ENCODE measurements at places on chromosomes 6 and 20.

- DNase-seq = no peak
Measured at GRCh38 chr6:5438922-5439584, 177.7 kb downstream of the FARS2 start.

GRCh38 chr6:13695252-13695651, 16.4 kb downstream of the RANBP9 start:
- no peak for DNase-seq

DNA sequence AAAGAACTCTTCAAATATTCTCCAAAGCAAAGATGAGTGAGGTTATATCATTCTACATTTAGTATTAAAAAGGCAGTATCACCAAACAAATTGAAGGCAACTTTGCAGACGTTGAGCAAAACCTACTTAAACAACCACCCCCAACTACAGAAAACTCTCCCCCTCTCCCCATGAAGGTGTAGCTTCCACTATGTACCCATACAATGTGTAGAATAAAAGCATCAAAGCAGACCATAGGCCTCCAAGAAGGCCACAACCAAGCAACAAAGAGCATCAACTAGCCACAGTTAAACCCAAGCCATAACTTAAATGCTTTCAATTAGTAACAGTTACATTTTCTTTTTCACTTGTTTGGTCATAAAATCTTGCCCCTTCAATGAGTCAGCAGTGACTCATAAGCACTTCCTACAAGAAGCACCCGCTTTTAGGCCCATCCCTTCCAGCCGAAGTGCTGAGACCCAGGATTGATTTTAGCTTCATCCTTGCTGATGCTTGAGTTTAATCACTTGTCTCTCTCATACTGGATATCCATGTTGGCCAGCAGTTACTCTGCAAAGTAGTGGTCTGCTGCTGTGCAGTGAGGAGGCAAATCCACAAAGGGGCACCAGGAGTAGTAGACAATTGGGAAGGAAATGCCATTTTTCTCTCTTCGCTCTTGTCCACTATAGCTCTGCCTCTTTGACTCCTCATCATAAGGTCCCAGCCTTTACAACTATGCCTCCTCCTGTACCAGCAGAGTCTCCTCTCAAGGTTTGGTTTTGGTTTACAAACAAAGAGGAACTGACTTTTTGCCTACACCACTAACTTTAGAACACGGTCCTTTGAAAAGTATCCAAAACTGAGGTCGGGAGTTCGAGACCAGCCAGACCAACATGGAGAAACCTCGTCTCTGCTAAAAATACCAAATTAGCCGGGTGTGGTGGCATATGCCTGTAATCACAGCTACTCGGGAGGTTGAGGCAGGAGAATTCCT, 8.4 kb upstream of the NUP153 start:
- no peak for DNase-seq

DNA sequence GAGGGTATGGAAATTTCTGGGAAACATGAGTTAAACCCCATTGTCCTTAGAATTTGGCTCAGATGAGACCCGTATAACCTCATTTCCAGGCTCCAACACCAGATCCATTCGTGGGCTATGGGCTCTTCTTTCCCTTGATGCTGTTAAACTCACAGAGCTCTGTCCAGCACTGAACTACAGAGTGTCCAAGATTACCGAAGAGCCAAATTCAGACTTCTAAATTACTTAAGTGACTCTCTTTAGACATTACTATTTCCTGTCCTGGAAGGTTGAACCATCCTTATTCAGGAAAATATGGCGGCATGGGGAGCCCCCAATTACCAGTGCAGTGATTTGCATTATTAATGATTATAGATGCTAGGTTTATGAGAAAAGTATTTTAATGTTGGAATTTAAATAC, 124.9 kb upstream of the EDN1 start:
- no peak for DNase-seq

- no peak for DNase-seq
Measured at GRCh38 chr6:14380086-14380820, 262.7 kb downstream of the CD83 start.

- DNase-seq = no peak
Measured at GRCh38 chr6:411402-412145, 20.0 kb downstream of the IRF4 start.

- DNase-seq = no peak
Measured at GRCh38 chr6:24480705-24481104, 8.7 kb downstream of the GPLD1 start.

GRCh38 chr6:50362706-50363105, 313.0 kb upstream of the DEFB112 start:
- DNase-seq = no peak

- DNase-seq = no peak
Measured at GRCh38 chr6:139608466-139609261, 234.2 kb upstream of the CITED2 start.

- DNase-seq = no peak
Measured at GRCh38 chr20:25374842-25375241, 15.8 kb downstream of the ABHD12 start.

DNA sequence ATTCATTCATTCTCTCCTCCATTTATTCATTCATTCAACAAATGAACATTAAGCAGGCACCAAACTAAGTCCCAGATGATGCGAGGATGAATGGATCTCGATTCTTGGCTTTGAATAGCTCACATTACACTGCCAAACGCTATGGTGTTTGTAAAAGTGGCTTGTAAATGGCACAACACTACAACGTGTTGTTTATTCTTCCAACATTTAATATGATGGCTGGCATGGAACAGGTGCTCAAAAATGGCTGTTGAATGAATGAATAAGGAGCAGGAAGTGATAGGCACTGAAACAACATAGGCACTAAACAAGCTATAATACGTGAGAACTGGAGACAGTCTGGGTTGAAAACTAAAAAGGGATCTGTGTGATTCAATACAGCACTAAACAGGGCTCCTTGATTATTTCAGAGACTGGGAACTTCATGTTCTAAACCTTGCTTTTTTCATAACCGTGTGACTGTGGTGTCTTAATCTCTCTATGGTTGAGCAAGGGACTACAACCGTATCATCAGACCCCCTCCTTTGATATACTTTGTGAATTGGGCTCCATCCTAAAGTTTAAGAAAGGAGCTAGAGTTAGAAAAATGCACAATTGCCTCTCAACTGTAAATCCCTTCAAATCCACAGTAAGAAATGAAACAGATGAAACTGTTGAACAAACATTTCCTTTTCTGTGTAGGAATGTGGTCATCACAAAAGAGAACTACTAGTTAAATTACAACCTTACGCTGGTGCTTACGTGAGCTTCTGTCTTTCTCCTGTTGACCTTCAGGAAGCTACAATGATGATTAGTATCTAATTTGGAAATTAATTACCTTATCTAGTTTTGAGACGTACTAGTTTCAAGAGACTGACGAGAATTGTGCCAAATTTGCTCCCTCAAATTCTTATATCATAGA, 16.9 kb upstream of the SLC16A10 start:
- DNase-seq = no peak

DNA sequence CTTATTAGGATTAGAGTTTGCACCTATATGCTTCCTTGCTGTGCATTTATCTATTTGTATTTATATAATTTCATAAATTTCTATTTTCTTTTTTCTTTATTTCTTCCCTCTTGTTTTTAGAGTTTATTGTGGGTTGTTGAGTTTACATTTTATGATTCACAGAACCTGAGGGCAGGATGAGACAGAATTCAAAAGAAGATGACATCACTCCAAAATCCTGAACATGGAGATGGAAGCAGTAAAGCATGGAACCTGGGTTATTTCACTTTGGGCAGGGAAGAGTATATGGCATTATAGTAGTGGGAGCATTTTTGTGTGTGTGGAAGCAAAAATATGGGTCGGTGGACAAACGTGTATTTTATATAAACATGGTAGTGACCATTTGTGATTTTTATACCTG, 157.5 kb downstream of the RFX6 start:
- DNase-seq = no peak

- no peak for DNase-seq
Measured at GRCh38 chr20:6579417-6579816, 188.1 kb upstream of the BMP2 start.

- DNase-seq = no peak
Measured at GRCh38 chr20:60054716-60055634, 96.8 kb downstream of the CDH26 start.
